ENCODE measurements at places on chromosomes 16 and 17.

DNA sequence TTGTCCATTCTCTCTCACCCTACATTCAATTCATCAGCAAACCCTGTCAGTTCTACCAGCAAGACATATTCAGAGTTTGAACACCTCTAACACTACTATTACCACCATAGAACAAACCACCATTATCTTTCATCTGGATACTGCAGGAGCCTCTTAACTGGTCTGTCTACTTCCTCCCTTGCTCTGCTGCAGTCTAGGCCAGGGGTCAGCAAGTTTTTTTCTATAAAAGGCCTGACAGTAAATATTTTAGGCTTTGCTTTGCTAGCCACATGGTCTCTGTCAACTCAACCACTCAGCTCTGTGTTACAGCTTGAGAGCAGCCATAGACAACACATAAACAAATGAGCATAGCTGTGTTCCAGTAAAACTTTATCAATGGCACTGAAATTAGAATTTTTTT is 13.8 kb downstream of the KCTD19 start:
- peak; percentile 6 for DNase-seq

DNA sequence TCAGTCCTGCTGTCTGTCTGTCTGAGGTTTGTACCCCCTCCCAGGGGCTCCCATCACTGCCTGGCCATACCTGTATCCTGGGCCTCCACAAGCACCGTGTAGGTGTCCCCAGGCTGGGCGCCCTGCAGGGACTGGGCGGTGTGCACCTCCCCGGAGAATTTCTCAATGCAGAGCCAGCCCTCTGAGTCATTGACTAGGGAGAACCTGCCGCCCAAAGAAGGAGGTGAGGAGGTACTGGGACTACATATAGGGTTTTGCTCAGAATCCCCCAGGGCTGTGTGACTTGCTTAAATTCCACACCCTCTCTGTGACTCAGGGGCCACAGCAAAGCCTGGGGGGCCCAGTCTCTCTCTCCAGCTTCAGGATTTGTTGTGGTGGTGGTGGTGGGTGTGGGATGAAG is 7.6 kb downstream of the CDH16 start:
- DNase-seq, result no peak

DNA sequence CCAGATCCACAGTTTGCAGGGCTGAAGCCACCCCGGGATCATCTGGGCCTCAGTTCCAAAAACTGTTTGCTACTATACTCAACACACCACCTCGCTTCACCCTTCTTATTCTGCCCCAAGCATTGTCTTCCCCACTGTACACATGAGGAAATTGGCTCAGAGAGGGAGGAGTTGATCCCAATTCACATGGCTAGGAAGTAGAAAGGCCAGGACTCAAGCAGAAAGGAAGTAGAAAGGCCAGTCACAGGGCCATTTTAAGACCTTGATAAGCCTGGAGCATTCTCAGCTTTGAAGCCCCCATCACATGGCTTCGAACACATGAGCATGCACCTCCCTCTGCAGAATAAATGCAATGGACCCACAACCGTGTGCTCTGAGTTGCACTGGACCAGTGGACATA is 7.7 kb upstream of the PRSS22 start:
- no peak for DNase-seq

GRCh38 chr17:48470388-48471034 is 40.5 kb upstream of the SKAP1 start:
- peak; percentile 36 for DNase-seq

GRCh38 chr16:52035436-52035835 is 511.5 kb downstream of the TOX3 start:
- DNase-seq, result no peak

GRCh38 chr17:13240851-13241250 is 223.0 kb upstream of the ELAC2 start:
- DNase-seq, result no peak

DNA sequence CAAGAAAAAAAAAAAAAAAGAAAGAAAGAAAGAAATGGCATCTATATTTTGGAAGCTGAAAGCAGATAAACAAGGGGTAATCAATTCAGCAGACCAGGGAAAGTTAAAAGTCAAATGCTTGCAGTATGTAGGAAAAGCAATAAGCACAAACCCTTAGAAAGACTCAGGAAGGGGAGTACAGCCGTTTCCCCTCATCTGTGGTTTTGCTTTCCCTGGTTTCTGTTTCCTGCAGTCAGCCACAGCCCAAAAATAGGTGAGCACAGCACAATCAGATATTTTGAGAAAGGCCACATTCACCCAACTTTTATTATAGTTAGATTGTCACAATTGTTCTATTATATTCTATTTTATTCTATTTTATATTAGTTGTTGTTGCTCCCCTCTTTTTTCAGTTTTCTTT is 14.4 kb upstream of the ALOX12 start:
- no peak for DNase-seq

GRCh38 chr17:40564883-40565768 is at the start of gene CCR7:
Gene CCR7, minus strand, starts transcription at chr17:40565472. Its CDS starts 63 bp downstream, at chr17:40565409.
- no peak for DNase-seq

GRCh38 chr17:78705071-78705470 is 77.0 kb downstream of the CYTH1 start:
- DNase-seq, result no peak

GRCh38 chr16:89020068-89020924 is 43.3 kb upstream of the CBFA2T3 start:
- no peak for DNase-seq

DNA sequence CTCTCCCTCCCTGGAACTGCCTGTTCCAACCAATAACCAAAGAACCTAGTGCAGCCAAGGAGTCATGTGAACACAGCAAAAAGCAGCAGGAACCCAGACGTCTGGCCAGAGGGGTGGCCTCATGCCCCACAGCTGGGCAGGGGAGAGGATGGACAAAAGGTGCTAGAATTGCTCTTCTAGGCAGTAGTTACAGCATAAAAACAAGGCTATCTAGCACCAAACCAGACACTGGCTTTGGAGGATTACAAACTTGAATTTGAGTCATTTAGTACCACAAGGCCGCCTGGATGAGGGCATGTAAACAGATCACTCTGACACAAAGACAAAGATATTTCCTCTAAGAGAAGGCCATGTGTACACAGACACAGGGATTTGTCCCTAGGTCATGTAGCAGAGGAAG is 423.3 kb upstream of the MAF start:
- peak; percentile 24 for DNase-seq

Data from myocyte (in vitro differentiated cells).